ENCODE measurements at places on chromosomes 11 and 22.

DNA sequence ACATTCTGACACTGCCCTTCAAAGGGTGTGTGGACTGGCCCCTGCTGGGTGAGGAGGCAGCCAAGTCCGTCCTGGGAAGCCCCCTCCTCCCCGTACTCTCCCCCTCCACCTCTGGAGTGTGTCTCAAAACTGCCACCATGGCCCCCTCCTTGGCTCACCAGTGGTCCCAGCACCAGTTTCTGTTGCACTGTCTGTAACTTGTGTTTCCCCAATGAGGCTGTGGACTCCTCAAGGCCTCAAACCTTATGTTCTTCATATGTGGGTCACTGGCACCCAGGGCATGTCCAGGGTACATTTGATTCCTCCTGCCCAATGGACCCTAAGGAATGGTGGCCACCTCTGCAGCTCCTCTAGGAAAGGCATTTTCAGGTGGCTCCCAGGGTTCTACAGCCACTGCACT lies 6.6 kb upstream of the NPTXR start:
- no peak for DNase-seq

DNA sequence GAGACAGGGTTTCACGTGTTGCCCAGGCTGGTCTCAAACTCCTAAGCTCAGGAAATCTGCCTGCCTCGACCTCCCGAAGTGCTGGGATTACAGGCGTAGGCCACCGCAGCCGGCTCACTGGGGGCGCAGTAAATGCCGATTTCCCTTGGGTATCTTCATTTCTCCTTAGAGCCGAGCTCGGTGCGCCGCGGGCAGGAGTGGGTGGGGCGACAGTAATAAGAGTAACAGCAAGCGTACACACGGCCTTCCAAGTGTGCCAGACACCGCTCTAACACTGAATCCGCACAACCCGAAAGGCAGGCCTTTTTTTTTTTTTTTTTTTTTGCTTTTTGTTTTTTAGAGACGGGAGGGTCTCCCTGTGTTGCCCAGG lies 500 bp upstream of the ADSL start:
- DNase-seq: peak; percentile 54

DNA sequence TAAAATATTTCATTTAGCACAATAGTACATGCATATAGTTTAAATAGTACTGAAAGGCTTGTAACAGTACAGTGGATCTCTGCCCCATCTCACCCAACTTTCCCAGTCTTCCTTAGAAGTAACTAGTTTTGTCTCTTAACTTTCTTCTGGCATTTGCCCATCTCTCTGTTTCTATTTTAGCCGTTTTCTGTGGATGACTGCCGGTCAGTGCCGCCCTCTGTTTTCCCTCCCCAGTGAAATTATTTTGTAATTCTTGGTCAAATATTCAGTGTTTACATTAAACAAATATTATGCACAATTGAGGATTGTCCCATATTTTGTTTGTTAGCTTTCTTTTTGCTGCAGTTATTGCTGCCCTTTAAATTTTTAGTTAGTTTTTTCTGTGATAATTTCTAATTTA lies 8.3 kb downstream of the PDHX start:
- DNase-seq: no peak

GRCh38 chr11:17331669-17332068 lies 19.9 kb upstream of the NCR3LG1 start:
- DNase-seq: no peak

DNA sequence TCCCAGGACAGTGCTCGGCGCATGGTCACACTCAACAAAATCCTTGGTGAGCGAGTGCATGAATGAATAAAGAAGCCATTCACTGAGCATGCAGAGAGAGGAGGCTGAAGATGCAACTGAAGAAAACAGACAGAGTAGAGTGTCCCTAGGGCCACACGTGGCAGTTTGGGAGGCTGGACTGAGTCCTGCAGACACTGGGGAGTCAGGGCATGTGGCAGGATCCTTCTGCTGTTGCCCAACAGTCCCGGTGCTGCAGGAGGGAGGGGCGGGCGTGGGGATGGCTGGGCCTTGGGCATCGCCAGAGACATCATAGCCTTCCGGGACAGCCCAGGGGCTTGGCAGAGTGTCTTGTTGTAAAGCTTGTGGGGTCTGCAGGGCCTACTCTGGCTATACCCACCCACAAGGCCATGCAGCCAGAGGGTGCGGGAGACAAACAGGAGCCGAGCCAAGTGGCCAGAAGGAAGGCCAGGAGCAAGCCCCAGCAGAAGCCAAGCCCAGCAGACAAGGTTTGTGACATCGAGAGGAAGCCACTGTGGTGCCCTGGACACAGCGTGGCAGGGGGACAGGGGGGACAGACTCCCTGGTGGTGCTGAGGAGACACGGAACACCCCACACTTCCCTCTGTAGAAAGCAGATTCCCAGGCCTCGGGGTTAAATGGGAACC lies 26.7 kb upstream of the FBLN1 start:
- no peak for DNase-seq

DNA sequence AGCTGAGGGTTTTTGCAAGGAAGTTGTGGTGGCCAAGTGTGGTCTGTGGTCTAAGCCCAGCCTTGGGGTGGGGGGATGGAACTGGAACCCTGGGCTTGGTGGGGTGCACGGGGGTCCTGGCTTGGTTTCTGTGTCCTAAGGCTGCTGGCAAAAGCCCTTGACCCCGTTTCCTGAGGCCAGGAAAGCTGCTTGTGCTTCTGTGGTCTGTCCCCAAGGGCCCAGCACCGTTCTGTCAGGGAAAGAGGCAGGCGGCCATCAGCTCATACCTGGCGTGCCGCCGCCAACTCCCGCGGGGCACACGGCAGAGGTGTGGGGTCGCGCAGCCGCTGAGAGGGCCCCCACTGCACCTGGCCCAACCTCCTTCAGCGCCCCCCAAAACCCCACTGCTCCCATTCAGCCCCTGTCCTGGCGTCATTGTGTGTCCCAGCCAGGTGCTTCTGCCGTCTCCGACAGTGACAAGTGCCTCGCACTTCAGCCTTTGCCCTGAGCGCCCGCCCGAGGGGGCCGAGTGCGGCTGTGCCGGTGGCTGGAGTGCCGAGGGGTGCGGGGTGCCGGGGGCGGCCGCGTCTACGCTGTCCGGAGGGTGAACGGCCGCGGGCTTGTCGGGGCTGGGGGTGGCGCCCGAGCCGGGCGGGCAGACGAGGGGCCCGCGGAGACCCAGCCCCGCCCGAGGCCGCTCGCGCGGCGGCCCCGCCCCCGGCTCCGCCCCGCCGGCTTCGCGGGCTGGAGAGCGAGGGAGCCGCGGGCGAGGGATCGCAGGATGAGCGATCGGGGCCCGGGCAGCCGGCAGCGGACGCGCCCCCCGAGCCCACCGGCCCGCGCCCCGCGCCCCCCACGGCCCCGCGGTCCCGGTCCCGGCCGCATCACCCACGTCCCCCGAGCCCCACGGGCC lies at the start of gene CNIH2:
Gene CNIH2, plus strand, starts transcription at position 705 of the 892 bp plus-strand sequence. CDS start 282 bp downstream, outside the sequence.
- DNase-seq: no peak

Data from inflammatory macrophage (primary cell).